Activated CD4-positive, CD25-positive, alpha-beta regulatory T cell treated with anti-CD3 and anti-CD28 coated beads, Interleukin-2, amount 50 U/mL, for 24 hours (primary cell): ENCODE measurements at places on chromosomes 11 and 22.

GRCh38 chr11:73752903-73753302 is 8.0 kb downstream of the RAB6A start:
- no peak for ATAC-seq

DNA sequence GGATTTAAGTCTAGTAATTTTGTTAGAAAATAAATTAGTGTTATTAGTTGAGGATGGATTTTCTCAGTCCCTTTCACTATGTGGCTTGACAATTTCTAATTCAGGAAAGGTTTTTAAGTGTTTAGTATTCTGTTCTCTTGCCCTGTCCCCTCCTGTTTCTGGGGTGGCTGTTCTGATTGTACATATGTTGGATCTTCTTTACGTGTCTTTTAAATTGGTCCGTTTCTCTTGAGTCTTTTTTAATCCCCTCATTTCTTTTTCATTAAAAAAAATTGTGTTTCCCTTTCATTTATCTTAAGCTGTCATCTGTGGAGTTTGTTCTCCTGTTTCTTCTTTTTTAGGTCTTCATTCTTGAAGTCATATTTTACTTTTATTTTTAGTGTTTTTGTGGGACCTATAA is 12.5 kb downstream of the ZBED4 start:
- ATAC-seq = no peak

DNA sequence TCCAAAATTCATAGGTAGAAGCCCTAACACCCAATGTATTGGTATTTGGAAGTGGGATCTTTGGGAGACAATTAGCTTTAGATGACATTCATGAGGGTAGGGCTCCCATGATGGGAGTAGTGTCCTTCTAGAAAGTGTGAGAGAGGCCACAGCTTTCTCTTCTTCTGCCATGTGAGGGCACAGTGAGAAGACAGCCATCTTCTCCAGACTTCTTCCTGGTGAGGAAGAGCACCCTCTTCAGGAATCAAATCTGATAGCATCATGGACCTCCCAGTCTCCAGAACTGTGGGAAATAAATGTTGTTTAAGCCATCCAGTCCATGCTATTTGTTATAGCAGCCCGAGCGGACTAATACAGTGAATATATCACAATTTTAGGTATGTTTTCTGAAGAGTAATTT is 96.9 kb downstream of the CNTN5 start:
- no peak for ATAC-seq

DNA sequence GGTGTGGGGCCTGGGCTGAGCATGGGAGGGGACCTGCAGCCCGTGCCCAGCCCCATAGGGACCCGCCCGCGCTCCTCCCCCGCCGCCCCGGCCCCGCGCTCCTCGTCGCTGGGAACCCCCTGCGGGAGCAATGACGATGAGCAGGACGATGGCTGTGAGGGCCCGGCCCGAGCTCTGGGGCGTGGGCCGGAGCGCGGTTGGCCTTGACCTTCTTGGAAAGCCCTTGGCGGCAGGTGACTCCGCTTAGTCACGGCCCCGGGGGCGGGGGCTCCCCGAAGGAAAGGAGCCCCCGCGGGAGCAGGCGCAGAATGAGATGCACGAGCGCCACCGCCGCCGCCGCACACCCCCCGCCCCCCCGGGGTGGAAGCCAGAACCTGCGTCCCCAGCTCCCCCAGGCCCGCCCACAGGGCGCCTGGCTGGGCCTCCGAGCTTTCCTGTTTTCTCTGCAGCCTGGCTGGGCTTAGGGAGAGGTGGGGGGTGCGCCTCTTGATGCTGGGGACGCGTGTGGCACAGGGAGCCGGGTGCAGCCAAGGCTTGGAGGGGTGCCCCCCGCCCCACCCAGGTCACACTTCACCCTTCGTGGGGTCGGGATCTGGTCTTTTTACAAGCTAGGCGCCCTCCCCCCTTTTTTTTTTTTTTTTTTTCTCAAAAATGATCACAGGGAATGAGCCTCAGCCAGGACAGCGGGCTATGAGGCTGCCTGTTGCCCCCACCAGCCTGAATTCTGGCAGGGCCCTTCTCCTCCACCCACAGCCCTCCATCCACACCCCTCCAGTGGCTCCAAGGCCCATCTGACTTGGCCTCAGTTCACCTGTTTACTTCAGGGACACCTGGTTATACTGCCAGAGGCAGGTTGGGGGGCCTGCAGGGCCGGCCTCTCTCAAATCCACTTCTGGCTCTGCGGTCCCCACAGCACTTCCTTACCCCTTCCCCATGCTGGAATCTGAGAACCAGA is 17.9 kb downstream of the CRELD2 start:
- ATAC-seq = peak; percentile 88

DNA sequence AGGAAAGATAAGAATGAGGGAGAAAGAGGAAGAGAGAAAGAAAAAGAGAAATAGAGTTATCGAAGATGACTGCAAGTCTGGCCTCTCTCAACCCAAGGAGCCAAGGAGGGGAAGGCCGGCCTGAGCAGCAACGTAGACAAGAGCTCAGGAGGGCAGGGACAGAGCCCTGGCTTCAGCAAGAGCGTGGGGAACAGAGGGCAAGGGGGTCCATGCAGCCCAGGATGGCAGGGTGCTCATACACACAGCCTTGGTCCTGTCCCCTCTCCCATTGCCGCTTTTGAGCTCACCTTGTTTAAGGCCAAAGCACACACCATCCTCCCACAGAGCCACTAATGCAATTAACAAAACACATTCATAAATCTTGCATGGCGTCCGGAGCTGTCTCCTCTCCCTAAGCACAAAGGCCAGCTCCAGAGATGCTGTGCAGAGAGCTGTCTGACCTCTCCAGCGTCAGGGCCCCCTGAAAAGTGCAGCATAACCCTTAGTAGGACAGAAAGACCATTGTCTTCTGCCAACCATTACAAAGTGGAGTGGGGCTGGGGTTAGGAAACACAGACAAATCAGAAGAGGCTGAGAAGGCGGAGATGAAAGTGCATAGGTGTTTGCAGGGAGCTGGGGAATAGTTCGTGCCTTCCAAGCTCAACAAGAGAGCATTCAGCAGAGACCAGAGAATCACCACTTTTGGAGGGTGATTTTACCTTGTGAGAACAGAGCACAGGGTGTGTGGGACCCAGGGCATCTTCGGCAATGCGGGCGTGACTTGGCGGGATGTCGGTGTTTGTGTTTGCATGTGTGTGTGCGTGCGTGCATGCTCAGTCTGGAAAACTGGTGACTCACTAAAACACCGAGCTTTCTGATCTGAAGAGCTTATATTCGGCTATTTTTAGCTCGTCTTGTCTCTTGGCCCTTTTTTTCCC is 28.2 kb upstream of the JAM3 start:
- ATAC-seq = no peak

DNA sequence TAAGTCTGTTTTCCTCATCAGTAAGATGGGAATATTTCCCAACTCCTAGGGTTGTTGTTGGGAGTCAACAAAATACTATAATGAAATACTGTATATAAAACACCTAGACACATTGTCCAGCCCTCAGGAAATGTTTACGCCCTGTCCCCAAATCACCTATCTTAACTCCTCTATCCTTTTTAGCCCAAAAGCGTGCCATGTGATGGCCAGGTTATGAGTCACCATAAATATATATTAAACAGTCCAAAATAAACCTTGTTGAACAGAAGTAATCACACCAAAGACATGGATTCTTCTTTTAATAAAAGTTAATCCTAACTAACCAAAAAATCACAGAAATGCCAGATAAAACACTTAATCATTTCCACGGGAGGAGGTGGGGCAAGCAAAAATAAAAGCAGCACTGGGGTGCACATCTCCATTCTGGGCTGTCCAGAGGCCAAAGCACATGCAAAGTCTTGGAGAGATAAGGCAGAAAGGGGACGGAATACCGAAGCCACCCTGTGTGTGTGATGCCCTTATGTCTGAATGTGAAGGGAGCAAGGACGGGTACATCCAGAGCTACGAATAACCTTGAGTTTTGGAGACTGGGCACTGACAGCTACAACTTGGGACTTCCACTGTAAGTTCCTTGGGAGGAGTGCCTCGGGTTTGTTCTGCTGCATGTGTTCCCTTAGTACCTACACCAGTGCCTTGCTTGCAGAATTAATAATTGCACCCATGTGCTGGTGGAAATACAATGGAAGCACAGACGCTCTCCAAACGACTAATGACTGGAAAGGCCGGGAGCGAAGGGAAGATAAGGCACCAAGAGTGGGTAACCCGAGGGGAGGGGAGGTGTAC is 1.1 kb downstream of the OSBP start:
- ATAC-seq = no peak
